Epithelial cell of esophagus (primary cell): ENCODE measurements at places on chromosomes 3 and 15.

DNA sequence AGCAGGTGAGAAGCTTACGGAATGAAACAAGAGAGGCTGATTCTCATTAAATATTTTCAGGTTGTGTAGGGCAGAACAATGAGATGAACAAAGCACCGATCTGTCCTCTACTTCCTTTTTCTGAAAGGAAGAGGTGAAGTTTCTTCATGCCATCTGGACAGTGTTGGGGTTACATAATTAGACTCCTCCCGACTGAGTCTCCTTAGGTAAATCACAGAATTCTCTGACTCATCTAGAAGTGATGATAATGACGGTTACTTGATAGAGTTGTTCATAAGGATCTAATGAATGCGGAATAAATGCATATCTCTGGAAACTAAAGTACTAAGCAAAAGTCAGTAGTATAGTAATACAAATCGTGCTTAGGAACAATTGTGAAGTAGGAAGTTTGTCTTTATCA is 21.2 kb downstream of the CRTC3 start:
- DNase-seq: peak; percentile 66

DNA sequence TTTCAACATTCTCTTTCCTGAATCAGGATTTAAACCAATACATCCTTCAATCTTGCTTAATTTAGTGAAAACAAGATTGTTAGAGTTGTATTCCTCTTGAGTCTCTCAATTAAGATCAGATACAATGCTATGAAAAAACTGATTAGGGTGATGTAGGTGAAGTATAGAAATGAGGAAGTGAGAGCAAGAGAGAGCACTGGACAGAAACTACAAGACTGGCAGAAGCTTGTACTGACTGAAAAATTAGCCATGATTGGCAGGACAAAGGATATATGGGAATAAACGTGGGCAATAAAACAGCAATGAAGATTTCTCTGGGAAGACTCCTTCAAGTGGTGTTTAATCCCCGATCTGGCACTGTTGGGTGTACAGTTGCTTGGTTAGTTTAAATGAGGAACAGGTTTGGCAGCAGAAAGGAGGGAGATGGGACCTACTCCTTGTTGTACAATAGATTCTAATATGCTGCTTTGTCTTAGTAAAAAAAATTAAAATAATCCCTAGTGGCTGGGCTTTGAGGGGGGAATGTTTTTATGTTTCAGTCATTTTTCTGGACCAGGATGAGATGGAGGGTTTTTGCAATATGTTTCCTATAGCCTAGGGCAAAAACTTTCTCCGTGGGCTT is 252.7 kb downstream of the SLC9A9 start:
- DNase-seq: no peak

GRCh38 chr3:159779883-159780282 is 208.8 kb upstream of the IL12A start:
- DNase-seq: peak; percentile 76

- DNase-seq: no peak
Observed at GRCh38 chr3:31384117-31384516, 148.6 kb upstream of the STT3B start.

GRCh38 chr3:158091531-158091930 is 14.7 kb downstream of the SHOX2 start:
- DNase-seq: peak; percentile 47

DNA sequence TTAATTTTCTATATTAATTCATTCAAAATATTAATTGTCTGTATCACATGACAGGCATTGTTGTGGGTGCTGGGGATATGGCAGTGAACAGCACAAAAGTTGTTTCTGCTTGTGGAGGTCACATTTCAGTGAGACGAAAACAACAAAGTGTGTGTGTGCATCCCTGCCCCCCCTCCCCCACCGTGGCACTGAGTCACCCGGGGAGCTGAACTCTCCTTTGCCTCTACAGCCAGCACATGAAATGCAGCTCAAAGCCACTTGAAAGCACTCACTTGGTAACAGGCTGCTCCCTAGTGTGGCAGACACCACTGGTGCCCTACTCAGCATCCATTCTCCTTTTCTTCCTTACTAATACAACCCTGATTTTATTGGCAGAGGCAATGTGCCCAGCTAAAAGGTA is 16.9 kb upstream of the SCAMP5 start:
- peak; percentile 40 for DNase-seq

GRCh38 chr3:102132370-102132769 is 283.1 kb downstream of the NFKBIZ start:
- peak; percentile 55 for DNase-seq

GRCh38 chr3:48194446-48195071 is 6.3 kb upstream of the CDC25A start:
- DNase-seq: peak; percentile 68

- DNase-seq: peak; percentile 53
Observed at GRCh38 chr3:6807967-6808588, 52.8 kb upstream of the GRM7 start.

DNA sequence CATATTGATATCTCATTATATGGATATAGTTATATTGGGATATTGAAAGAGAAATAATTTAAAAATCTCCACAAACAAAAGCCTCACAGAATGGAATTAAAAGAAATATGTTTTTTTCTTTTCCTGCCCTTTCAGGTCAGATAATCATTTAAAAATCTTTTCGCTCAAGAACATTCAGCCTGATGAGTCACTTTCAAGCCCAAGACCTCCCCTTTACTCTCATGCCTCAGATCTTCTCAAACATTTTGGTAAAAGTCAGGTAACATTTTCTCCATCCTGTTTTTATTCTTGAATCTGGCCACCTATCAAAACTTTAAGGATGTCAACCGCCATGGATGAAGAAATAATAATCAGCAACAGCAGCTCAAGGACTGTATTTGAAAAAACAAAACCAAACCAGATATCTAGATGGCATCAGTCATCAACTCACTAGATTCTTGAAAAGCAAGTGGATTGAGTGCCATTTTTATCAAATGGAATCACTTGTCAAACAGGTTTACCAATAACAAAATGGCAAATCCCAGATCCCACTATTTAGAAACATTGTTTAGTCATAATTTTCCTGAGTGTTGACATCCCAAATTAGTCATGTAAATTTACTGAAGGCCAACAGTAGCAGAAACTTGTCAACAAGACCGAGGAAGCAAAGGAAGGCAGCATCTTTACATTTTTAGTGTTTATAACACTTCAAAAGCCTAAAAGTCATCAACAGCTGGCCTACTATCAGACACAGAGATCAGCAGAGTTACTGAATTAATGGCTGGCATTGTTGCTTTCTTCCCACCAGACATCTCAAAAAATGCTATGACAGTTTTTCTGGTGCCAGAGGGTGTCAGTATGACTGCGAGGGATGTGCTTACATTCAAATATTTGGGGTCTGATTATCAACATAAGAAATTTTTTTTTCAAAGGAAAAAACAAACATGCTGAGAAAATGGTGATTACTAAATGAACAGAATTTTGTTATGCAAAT is 444.7 kb downstream of the MAGI1 start:
- DNase-seq: peak; percentile 73

DNA sequence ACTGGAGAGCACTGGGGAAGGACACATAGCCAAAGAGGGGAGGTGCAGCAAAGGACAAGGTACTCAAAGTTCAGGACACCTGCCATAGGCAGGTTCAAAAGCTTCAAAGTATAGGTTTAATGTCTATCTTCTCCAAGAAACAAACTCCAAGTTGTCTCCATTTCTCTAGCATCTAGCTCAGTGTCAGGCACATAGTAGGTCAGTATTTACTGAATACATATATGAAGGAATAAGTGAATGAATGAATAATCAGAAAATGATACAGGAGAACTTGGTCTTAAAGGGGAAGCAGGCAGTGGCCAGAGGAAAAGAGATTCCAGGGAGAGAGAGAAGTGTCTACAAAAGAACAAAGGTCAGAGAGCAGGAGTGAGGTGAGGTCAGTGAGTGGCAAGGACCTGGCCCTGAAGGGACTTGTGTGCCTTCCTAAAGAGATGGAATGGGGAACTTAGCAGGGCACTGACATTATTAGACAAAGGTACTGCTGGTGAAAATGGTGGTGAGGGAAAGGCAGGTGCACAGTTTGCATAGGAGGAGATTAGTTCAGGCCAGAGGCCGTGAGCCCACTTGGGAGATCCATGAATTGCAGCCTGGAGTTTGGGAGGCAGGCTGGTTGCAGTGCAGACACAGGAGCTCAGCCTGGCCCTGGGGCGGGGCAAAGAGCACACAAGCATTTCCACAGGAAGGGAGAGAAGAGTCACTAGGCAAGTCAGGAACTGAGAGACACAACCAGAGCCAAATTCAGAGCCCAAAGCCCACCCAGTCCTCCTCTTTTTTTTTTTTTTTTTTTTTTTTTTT is 21.4 kb downstream of the TBC1D2B start:
- DNase-seq: peak; percentile 58
